Activated CD4-positive, alpha-beta T cell treated with anti-CD3 and anti-CD28 coated beads, Interleukin-2, amount 50 U/mL, for 48 hours (primary cell): ENCODE measurements at places on chromosomes 5 and 9.

DNA sequence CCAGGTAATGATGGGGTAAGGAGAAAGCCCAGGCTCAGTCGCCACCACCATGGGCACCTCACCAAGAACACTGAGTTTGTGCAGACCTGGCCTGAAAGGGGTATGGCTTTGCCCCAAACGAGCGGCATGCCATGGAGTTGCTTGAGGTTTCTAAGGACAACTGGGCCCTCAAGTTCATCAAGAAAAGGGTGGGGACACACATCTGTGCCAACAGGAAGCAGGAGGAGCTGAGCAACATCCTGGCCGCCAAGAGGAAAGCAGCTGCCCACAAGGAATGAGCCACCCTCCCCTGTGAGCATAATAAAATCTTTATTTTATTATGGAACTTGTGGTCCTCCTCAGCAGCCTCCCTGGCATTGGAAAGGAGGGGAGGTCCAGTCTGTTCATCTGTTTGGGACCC lies 23.8 kb downstream of the CD14 start:
- DNase-seq, result no peak

DNA sequence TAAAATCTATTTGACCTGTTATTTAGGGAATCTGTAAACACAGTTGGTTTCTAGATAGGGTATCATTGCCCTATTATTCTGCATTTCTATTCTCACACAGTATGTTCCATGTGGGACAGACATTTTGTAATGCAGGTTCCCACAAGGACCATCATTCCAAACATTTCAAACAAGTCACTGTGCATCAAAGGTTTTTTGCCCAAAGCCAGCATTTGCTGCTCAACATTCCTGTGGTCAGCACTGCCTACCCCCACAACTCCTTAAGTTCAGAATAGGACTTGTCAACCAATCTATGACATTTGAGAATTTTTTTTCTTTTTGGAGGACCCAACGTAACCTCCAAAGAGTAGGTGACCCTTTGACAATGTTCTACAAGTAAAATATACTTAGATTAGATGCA lies 95.7 kb downstream of the LPAR1 start:
- DNase-seq, result no peak

DNA sequence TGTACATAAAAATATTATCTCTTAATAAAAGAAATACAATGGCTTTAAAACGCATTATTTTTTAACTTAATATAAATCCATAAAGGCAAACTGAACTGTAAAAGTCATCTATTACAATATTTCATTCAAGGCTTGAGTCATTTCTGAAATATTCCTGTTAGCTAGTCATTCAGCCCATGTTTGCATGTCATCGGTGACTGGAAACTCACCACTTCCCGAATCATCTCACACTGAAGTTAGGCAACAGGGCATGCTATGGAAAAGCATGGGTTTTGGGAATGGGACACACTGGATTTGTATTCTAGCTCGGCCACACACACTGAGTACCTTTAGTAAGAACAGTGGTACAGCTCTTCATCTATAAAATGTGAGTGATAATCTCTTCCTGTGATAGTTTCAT lies 691.1 kb upstream of the C9orf72 start:
- no peak for DNase-seq

DNA sequence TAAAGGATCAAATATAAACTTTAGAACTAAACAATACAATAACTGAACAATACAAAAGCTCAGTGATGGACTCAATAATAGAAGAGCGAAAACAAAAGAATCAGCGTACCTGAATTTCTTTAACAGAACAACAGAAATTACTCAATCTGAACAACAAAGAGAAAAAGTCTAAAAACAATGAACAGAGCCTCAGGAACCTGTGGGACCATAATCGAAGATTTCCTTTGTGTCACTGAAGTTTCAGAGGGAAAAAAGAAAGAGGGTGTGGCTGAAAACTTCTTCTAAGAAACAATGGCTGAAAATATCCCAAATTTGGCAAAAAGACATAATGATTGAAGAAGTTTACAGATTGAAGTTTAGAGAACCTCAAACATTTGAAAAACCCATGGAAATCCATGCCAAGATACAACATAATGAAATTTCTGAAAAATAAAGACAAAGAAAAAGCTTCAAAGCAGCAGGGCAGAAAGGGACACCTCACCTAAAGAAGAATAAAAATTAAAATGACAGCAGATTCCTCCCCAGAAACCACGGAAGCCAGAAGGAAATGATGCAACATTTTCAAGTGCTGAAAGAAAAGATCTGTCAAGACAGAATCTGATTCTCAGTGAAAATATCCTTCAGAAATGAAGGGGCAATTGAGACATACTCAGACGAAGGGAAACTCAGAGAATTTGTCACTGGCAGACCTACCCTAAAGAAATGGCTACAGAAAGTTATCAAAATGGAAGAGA lies 288.8 kb downstream of the ARL15 start:
- DNase-seq, result no peak

DNA sequence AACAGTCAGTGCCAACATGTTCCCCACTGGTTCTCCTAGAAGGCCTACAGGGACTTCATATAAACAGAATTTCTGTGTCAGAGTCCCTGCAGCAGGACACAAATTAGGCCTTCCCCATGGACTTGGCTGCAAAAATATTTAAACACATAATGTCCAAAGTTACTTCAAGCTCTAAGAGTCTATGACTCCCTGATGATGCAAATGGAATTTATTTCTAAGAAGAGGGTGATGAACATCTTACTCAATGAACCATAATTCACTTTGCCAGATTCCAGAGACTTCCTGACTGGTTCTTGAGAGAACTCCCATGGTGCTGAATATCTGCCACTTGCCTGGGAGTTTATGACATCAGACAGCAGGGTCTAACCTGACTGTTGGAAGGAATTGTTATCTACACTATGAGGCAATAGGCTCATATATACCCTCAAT lies 32.7 kb upstream of the ADRA1B start:
- no peak for DNase-seq
